C1 segment of cervical spinal cord (tissue), 14 donors: ENCODE measurements at places on chromosomes 11 and 22.
A peak's percentile ranks its signal among the peaks of the same experiment; 100 is the strongest.

GRCh38 chr11:71086687-71087258, 165.6 kb downstream of the SHANK2 start:
- no peak for DNase-seq

- DNase-seq = no peak
Measured at GRCh38 chr22:24087071-24087795, 76.1 kb downstream of the CABIN1 start.

DNA sequence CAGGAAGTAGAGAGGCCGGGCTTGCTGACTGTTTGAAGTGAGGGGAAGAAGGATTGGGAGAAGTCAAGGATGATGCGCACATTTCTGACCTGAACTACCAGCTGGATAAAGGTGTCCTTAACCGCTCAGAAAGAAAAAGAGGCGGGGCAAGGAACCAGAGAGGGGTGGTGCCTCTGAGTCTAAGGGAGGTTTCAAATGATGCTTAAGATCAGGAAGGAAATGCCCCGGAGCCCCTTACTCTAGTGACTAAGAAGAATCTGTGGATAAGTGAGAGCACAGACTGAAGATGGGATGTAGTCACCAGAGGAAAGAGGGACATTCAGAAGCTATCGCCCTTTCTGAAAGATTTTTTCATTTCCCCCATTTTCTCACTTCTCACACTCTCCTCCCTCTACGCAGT, 12.7 kb downstream of the DCHS1 start:
- no peak for DNase-seq

- no peak for DNase-seq
Measured at GRCh38 chr11:2092956-2093412, 46.2 kb downstream of the IGF2 start.

DNA sequence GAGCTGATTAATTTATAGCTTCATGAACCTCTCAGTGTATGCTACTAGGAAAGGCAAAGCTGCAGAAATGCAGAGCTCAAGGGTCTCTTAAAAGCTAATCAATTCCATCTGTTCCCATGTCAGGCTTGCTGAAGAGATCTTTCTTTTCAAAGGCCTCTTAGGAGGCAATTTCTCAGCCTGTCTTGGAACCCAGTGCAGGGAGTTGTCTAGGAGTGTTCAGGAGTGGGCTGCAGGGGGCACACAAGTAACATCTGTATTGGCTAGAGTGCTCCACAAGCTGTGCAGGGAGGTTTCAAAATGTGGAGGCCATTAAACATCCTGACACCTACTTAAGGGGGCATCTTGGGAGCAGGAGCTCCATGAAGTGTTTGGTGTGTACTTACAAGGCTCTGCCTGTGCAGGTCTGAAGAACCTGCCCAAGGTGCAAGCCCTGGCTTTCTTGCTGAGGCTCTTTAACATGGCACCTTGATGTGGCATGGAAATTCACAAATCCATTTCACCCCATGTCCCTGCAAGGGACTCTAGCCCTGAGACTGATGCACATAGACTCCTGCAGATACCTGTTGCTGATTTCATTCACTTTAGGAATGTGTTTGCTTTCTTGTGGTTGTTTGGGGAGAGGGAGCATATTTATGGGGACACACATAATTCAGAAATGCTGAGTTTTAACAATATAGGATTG, 134.7 kb downstream of the ME3 start:
- no peak for DNase-seq

GRCh38 chr11:124799348-124800225, 619 bp downstream of the MSANTD2 start:
- peak; percentile 18 for DNase-seq

GRCh38 chr22:11307998-11308397, 4220.0 kb upstream of the OR11H1 start:
- DNase-seq = no peak

- DNase-seq = no peak
Measured at GRCh38 chr11:121068787-121069186, 32.3 kb upstream of the TECTA start.

DNA sequence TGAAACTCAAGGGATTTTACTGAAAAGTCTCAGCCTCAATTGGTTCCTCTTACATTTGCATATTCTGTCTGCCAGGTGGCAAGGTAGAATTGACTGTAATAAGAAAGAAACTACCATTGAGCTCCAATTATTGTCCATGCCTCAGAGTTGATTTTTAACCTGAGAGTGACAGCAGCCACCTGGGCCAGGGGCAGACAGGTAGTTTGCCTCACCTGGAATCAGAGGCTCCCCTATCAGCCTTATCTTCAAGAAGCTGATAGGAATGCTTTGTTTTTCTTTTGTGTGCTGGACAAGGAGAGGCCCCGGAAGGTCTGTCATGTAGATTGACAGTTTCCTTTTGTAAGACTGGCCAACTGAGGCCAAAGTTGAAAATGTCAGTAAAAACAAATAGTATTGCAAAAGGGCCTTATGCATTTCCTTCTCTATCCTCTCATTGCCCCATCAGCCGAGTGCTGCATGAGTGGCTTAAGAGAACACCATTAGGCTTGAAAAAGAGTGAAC, 34.1 kb downstream of the CD44 start:
- no peak for DNase-seq

DNA sequence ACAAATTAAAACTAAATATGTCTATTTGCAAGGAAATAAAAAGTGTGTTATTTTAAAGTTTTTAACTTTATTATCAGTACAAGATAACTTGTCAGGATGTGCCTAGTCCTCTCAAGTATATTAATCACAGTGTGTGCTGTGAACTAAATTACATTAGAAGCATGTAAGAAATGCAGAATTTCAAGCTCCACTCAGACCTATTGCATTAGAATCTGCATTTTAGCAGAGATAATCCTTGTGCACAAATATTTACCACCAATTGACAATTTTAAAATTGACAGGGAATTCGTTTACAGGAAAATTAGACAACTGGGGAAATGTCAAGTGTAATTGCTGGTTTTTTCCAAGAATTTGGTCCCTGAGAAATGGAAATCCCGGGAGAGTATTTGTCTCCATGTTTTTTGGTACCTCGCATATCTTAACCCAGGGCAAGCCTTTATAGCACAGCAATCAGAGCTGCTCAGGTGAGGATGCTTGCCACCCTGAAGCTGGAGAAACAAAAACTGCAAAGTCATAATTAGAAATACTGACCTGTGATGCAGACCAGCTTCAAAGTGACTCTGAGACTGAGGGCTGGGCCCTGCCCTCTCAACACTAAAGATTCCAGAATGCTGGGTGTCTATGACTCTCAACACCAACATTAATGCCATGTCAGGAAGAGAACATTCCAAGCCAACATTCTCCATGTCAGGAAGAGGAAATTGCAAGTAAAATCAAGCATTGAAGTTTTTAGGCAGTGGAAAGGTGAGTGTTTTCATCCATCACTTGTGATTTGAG, at the start of gene OR8G1:
TSS of gene OR8G1 (plus strand) at position 475 of the 777 bp plus-strand sequence. CDS start 8,581 bp downstream, outside the sequence.
- no peak for DNase-seq

- no peak for DNase-seq
Measured at GRCh38 chr11:35322318-35322979, 96.9 kb downstream of the SLC1A2 start.

- peak; percentile 83 for DNase-seq
Measured at GRCh38 chr11:62678770-62679696, at the start of gene UBXN1. Gene UBXN1, minus strand, starts transcription at chr11:62679073. Its CDS starts 150 bp downstream, at chr11:62678923.

GRCh38 chr11:115363921-115364320, 140.3 kb downstream of the CADM1 start:
- DNase-seq = no peak

DNA sequence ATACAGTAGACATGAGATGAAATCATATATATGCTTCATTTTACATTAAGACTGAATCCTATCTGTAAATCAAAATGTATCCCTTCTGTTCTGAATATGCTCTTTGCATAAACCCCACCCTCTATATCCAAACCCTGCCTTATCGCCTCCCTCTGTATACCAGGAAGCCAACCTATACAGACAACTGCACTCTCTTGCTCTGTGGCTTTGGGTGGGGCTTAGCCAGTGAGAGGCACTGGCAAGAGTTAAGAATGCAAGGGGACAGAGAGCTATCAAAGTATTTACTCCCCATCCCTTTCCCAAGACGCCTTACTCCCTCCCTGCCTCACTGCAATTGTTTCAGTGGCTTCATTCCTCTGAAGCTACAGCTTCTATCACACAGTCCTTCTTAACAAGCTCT, 309.8 kb downstream of the TTC28 start:
- no peak for DNase-seq

GRCh38 chr22:19352766-19353165, 61.2 kb upstream of the CLTCL1 start:
- DNase-seq = no peak

GRCh38 chr22:49815641-49816091, 12.0 kb downstream of the BRD1 start:
- no peak for DNase-seq

- DNase-seq = no peak
Measured at GRCh38 chr22:32476281-32477195, 1.9 kb downstream of the FBXO7 start.

- DNase-seq = no peak
Measured at GRCh38 chr11:84543367-84544159, 1083.6 kb downstream of the DLG2 start.

DNA sequence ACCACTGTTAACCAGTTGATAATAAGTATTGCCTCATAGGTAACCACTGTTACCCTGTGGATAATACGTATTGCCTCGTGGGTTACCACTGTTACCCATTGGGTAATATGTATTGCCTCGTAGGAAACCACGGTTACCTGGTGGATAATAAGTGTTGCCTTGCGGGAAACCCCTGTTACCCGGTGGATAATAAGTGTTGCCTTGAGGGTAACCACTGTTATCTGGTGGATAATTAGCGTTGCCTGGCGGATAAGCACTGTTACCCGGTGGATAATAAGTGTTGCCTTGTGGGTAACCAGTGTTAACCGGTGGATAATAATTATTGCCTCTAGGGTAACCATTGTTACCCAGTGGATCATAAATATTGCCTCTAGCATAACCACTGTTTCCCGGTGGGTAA, 27.3 kb upstream of the NXPE4 start:
- DNase-seq = no peak

DNA sequence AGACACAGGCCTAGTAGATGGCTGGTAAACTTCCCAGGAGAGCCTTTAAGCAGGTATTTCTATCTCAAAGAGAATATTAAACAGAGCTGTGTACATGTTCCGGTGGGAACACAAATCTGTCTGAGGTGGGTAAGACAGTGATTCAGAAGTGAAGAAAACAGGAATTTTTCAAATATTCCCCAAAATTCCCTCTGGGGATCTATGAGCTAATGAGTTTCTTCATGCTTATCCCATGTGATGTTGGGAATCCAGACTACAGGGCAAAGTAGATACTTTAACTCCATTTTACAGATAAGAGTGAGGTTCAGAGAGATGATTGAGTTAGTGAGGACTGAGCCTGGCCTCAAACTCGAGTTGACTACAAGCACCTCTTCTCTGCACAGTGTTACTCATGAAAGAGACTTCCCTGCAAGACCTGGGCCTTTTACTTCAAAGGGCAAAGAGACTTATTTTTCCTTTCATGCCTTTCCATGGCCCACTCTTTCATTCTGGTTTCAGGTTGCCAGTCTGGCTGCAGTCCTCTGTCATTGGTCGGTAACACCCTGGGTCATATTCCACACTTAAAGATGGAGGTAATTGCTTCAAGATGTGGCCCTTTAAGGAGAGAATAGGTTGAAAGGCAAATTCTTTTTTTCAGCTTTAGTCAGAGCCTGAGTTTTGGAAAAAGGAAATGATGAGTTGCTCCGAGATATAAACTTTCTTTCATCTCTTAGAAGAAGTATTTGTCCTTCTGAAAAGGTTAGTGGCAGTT, 70.1 kb downstream of the CYB5R2 start:
- DNase-seq = no peak

DNA sequence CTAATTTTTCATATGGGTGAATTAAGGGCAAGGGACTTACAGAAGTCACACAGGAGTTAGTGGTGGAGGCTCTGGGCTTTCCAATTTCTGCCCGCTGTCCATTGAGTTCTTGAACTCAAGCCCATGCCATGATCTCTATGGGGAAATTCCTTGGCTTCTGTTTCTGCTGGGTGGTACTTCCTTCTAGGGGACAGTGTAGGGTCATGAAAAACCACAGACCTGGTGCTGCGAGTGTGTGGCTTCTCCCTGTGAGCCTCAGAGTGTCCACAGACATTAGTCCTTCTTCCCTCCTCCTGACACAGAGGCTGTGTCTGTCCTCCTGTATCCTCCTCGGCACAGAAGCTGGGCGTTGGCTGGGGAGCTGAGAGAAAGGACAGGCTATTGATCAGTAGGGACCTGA, 6.3 kb upstream of the SEZ6L start:
- no peak for DNase-seq

- no peak for DNase-seq
Measured at GRCh38 chr11:81874635-81875034, 859.0 kb downstream of the FAM181B start.

- DNase-seq = no peak
Measured at GRCh38 chr22:17878941-17879340, 104.7 kb upstream of the BID start.

DNA sequence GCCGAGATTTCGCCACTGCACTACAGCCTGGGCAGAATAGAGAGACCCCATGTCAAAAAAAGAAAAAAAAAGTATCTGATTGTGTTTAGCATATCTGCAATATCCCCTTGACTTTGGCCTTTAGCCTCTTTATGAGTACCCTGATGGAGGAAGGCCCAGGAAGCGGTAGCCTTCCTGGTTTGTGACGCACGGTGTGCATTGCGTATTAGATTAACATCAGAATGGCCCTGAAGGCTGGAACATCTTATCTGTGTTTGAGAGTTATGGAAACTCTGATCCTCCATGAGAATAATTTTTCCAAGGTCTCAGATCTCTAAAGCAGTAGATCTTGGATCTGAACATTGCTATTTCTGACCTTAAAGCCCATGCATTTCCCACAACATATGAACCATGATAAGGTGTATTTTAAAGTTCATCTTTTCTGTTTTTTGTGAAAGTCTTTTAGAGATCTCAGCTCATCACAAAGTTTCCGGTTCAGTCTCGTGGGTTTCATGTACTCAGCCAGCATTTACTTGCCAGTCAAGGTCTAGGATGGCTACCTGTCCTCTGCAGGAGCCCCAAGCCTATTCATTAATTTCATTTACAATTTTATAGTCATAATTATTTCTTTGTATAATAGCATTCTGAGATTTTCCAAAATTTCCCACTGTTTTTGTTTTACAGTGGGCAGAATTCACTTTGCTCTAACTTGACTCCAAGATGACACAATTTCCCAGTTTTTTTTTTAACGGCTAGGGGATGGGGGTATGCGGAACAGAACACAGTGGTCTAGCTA, 605 bp upstream of the FDX1 start:
- no peak for DNase-seq

DNA sequence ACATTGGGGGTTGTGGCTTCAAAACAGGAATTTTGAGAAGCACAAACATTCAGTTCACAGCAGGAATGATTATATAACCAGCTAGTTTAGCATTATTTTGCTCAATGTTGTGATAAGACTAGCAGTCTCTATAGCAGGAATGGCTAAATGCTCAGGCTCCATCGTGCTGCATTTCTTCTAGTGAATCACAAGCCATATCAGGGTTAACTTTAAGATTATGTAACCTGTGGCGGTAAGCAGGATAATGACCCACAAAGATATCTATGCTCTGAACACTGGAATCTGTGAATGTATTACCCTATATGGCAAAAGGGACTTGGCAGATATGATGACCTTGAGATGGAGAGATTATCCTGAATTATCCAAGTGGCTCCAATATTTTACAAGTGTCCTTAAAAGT, 14.8 kb downstream of the FSHB start:
- DNase-seq = no peak

- DNase-seq = peak; percentile 10
Measured at GRCh38 chr11:13303668-13304649, 26.4 kb downstream of the BMAL1 start.
